ENCODE measurements at places on chromosomes 2 and 18.

GRCh38 chr2:239399921-239400595, 762 bp downstream of the HDAC4 start:
- DNase-seq: no peak

GRCh38 chr18:10023853-10024570, 110.2 kb downstream of the VAPA start:
- DNase-seq: no peak

DNA sequence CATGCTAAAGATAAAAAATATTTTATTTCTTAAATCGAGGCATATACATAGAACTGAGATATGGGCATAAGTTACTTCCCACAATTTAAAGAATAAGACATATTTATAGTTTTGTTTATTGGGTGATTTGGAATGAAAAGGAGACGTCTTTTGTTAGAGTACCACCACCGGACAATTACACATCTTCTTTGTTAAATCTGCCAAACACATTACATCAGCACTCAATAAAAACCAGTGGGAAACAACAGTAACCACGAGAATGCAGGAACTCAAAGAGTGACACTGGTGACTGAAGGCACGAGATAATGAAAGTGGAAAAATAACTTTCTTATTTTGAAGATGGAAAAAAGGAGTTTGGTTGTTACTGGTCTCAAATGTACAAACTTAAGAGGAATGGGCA, 92.6 kb upstream of the TFCP2L1 start:
- no peak for DNase-seq

- no peak for DNase-seq
These were observed 99.6 kb upstream of the CERS6 start for GRCh38 chr2:168356477-168356835.

GRCh38 chr18:25449046-25449445, 97.1 kb upstream of the ZNF521 start:
- DNase-seq: no peak

DNA sequence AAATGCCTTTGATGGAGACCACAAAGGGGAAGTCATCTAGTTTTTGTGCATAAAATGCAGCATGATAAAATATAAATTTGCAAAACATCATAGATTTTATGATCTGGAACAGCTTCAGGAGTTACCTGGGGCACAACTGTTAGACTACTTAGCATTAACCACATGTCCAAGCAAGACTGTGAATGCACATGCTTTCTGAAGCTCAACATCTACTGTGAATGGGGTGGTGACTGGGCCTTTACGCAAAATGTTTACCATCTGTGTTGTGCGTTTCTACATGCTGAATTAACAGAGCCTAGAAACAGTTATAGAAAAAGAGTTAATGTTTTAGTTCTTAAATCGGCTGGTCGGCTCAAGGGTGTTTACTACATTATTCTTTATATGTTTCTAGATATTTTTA, 45.5 kb downstream of the KCTD1 start:
- no peak for DNase-seq

DNA sequence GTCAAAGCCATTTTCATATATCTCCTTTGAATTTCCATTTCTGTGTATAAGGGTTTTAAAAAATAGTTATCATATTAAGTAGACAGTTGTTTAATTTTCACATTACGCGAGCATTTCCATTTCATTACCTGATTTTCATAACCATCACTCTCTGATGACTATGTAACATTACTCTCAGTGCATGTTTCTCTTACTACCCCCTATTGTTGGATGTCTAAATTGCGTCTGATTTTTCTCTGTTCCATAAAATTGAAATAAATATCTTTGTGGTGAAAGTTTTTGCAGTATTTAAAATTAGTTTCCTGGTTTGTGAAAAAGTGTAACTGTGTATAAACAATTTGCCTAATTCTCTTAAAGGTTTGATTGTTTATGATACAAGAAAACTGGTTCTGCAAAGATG, 123.8 kb downstream of the MYO1B start:
- no peak for DNase-seq

- no peak for DNase-seq
These were observed 484.0 kb downstream of the TSN start for GRCh38 chr2:122239440-122239839.

- DNase-seq: no peak
These were observed 42.1 kb upstream of the TTC39C start for GRCh38 chr18:23972453-23972852.

DNA sequence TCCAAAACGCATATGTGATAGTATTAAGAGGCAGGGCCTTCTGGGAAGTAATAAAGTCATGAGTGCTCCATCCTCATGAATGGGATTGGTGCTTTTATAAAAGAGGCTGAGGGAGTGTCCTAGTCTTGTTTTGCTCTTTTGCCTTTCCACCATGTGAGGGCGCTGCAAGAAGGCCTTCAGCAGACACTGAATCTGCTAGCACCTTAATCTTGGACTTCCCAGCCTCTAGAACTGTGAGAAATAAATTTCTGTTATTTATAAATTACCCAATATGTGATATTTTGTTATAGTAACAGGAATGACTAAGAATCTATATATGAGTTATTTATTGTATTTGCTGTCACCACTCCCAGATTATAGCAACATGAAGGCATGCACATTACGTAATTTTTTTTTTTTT, 63.5 kb downstream of the PLA2R1 start:
- no peak for DNase-seq

DNA sequence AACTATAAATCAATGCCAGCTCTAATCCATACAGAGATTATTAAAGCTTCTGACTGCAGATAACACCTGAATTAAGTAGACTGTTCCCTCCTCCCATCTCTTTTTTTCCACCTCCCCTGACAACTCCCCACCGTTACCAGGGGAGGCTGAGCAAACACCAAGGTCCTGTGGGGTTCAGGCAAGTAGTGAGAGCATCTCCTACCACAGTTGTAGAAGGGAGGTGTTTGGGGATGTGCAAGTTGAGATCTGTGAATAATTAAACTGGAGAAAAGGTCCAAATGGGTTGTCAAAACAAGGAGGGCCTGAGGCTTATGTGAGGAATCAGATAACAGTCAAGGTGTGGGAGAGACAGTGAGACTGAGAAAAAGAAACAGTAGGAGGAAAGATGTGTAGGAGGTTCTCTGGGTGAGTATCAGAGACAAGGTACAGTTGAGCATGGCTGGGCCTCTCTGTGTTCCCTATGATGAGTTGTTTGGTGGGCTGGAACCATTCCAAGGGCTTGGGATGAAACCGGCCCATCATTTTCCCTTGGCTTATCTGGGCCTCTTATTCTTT, 194.6 kb downstream of the CYRIA start:
- no peak for DNase-seq

DNA sequence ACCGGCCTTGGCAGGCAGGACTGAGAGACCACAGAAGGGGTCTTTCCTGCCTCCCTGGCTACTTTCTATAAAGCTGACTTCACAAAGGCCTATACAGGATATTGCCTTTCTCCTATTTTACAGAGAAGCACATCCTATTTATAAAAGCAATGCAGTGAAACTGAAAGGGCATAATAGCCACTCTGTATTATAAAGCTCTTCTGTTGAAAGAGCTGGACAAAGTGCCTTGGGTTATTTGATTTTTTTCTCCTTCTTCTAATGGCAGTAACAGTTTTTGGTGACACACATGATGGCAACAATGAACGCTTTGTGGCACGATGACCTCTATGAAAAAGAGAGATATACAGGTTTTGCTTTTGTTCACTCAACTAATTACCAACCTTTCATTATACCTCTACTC, 281.1 kb downstream of the ZNF516 start:
- no peak for DNase-seq

DNA sequence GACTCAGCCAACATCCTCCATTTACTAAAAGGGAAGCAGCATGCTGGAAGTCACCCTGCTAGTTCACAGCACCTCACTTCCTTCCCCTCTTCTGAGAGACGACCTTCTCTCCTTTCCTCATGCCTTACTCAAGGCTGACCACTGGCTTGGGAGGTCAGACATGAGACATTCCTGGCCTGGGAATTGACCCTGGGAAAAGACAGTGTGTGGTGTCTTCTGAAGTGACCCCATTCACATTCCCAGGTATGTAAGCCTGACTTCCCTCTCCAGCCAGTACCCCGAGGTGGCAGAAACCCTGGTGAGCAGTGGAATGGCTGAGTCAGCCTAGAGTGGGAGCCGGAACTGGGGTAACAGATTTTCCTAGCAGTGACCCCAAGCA, 92.4 kb downstream of the PLB1 start:
- no peak for DNase-seq

GRCh38 chr2:9638532-9638931, 7.7 kb upstream of the YWHAQ start:
- DNase-seq: no peak

- DNase-seq: no peak
These were observed 2.6 kb upstream of the THUMPD2 start for GRCh38 chr2:39781697-39782096.

- no peak for DNase-seq
These were observed 2.9 kb downstream of the DSG3 start for GRCh38 chr18:31450409-31450808.

DNA sequence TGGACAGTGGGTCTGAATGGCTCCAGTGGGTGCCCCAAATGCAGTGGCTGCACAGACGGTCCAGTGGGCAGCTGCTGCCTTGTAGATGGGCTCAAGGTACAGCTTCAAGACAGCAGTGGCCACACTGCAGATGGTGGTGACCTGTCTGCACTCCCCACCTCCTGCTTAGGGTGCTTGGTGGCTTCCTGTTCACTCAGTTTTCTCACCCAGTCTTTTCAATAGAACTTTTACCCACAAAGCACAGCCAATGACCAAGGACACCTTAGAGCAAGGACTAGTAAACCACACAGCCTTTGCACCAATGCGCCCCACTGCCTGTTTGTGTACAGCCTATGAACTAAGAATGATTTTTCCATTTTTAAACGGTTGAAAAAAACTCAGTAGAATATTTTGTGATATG, 34.9 kb downstream of the MEX3C start:
- no peak for DNase-seq

DNA sequence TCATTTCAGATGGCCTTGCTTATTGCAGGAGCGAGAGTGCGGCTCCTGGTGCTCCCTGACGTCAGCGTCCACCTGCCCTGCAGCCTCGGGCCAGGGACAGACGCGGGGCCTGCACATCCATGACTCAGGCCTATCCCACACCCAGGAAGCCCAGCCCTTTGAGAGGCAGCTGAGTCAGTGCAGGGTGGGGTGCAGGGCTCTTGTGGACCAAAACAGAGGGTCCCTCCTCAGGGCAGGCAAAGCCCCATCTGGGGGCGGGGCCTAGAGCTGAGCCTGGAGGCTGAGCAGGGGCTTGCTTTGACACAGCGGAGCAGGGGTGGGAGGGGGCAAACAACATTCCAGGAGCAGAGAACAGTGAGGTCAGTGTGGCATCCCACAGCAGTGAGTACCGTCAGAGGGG, 7.7 kb upstream of the ARHGEF4 start:
- no peak for DNase-seq

- DNase-seq: no peak
These were observed 6.1 kb downstream of the CTDSP1 start for GRCh38 chr2:218405746-218406208.

DNA sequence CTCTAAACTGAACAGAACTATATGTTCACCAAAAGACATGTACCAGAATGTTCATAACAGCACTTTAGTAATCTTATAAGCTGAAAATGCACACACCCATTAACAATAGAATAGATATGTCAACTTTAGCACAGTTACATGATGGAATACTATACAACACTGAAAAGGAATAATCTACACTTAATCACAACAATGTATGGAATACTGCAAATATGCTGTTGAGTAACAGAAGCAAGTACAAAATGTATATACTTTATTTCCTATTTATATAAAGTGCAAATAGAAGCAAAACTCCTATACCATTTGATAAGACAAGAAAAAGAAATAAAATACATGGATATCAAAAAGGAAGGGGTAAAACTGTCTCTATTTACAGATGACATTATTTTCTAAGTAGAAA, 352.8 kb downstream of the NCKAP5 start:
- no peak for DNase-seq

DNA sequence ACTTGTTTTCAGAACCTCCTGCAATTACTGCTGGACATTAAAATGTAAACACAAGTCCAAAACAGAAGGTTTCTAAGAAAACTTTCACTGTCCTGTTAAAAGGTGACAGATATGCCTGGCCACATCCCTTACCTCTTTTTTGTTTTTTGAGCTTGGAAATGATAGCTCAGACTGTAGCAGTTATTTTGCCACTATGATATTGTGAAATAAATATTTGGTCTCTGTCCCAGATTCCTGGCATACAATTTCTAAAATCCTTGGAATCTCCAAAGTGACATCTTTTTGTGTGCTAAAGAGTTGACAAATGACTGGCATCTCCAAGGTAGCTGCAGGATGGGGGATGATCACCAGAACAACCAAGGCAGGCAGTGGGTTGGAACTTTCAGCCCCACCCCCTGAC, 16.8 kb downstream of the TPGS2 start:
- DNase-seq: no peak

- no peak for DNase-seq
These were observed 309.7 kb downstream of the OSR1 start for GRCh38 chr2:19048593-19049266.

GRCh38 chr2:19029655-19030054, 328.8 kb downstream of the OSR1 start:
- no peak for DNase-seq

DNA sequence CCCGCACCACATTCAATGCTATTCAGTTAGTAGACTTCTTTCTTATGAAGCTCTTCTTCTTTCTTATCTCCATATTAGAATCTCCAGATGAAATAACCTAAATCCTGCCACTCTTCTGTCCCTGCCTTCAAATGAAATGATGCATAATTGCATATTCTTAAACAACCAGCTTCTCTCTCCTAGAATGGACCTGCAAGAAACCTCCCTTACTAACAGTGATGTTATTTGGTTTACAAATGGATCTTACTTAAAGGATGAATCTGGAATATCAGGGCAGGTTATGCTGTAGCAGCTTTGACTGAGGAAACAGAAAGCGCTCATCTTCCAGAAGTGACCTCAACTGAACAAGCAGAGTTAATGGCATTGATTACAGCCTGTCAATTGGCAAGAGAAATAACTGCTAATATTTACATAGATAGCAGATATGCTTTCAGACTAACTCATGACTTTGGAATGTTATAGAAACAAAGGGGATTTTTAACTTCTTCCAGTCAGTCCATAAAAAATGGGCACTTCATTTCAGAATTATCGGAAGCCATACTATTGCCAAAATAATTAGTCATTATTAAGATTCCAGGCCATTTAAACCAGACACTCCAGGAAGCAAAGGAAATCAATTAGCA, 755.7 kb upstream of the HS6ST1 start:
- no peak for DNase-seq

DNA sequence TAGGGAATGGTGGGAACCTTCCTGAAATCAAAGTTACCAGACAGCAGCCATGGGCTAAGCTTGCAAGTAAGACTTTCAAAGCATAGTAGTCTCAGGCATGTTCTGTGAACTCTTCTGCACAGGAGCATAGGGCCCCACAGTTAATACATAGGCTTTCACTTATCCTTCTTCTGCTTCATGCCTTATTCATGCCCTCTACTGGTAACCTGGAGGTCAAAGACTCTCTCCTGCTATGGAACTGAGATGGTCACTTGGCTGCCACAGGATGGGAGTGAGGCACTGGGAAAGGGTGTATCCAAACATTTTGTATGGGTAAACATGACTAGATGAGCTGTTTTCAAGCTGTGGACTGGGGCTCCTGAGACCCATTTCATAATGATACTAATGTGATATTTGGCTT, 49.1 kb upstream of the ZNF638 start:
- no peak for DNase-seq

- no peak for DNase-seq
These were observed 6.6 kb upstream of the NTSR2 start for GRCh38 chr2:11676640-11677039.

All from activated T-helper 1 cell treated with anti-CD3 and anti-CD28 coated beads, Interleukin-2, amount 50 U/mL, for 16 hours (primary cell).